ENCODE measurements at places on chromosomes 1 and 21. TPM values are rescaled to one million over a fixed set of nuclear protein-coding genes. Genes with fewer than 3 reads are reported as not detected.

Gene SPRR1B
- 102 TPM for total RNA-seq

Gene ESRRG
- total RNA-seq = 0.15 TPM

- H3K27ac ChIP-seq = peak overlapping the region; percentile 91
- no peak overlapping the region for H3K4me3 ChIP-seq
- DNase-seq = no peak
Measured at GRCh38 chr1:226731257-226731893, 7.7 kb downstream of the ITPKB start.

Gene KLF17
- total RNA-seq = not detected

GRCh38 chr1:99533909-99534637 lies 111.8 kb upstream of the PALMD start:
- H3K27ac ChIP-seq = no peak overlapping the region
- no peaks in the 10 kb centered on the region for H3K27me3 ChIP-seq
- no peaks in the 10 kb centered on the region for H3K4me1 ChIP-seq
- no peak for DNase-seq
- H3K4me3 ChIP-seq = no peak overlapping the region

DNA sequence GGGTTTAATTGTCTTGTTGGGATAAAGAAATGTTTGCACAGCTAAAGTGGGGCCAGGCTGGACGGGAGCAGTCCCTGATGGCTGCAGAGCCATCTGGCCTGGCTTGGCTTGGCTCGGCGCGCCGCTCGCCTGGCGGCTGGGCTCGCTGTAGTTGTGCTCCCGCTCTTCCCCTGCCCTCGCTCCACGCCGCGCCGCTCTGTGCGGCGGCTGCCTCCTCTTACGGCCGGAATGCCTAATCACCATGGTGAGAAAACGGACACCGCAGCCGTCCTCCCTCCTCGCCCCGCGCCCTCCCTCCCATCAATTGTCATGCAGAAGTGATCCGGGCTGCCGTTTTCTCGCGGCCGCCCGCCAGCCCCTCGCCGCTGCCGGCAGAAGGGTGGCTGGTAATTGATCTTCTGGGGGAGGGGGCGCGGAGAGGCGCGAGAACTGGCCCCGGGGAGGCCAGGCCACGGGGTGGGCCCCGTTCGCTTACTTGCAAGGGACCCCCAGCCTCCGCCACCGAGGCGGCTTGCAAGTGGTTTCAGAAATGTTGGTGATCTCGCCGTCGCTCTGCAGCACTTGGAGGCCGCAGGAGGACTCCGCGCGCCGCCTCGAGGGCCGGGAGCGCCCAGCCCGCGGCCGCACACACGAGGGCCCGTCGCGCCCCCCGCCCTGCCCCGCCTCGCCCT lies 12.4 kb downstream of the RNF220 start:
- peaks cover 100% of the 10 kb centered on the region for H3K27me3 ChIP-seq
- no peaks in the 10 kb centered on the region for H3K36me3 ChIP-seq
- no peak for DNase-seq
- H3K27ac ChIP-seq = peak overlapping the region; percentile 17

DNA sequence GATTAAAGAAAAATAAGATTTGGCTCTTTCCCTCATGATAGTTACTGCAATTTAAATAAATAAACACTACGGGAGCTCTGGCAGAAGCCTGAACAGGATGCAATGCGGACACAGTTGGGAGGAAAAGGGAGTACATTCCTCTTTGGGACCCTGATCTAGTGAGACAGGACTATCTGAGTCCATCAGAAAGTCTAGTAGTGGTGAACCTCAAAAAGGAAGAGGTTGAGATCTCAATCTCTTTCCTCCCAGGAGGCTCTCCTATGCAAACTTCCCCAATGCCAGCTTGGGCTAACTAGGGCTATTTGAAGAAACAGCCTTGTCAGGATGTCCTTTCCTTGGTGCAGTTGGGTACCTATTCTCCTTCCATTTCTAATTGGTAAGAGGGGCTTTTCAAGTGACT lies 4.9 kb upstream of the ABCD3 start:
- no peak overlapping the region for H3K27ac ChIP-seq
- peaks cover 4% of the 10 kb centered on the region for H3K4me1 ChIP-seq

Gene TFB2M
- total RNA-seq = 17.7 TPM

DNA sequence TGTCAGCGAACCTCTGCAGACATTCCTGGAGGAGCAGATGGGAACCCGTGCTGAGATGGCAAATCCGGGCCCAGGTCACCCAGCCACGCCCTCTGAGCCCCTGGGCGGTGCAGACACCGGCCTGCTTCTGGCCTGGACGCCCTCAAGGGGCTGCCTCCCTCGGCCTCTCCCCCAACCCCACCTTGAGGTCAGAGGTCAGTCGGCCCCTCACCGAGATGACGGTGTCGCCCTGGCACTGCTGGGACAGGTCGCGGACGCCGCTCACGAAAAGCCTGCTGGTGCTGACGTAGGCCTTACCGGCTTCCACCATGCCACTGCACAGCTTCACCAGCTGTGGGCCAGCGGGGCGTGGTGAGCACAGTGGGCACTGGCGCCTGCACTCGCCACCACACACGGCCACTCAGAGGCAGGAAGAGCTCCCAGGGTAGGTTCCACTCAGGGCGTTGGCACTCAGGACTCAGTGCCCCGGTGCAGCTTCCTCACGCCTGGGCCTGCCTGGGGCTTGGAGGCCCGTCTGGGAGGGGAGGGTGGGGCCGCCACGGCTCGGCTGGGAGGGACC lies 4.7 kb downstream of the ACAP3 start:
- H3K4me1 ChIP-seq = peaks cover 69% of the 10 kb centered on the region
- H3K4me3 ChIP-seq = no peak overlapping the region
- no peaks in the 10 kb centered on the region for H3K27me3 ChIP-seq

DNA sequence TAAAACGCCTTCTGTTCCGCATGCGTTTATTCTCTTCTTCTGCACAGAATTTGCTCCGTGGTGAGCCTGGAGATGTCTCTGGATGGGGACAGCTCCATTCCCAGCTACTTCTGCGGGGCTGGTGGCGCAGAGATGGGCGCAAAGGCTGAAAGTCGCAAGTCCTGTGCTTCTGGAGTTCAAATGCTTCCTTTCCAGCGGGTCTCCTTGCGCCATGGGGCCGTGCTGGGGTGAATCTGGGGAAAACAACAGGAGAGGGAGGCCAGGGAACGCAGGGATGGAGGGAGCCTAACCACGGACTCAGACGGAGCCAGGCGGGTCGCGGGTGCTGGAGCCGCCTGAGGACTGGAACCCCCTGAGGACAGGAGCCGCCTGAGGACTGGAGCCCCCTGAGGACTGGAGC lies 2.9 kb upstream of the OR2T12 start:
- H3K27me3 ChIP-seq = no peaks in the 10 kb centered on the region
- no peak for DNase-seq
- H3K4me1 ChIP-seq = no peaks in the 10 kb centered on the region
- H3K27ac ChIP-seq = no peak overlapping the region
- no peak overlapping the region for H3K4me3 ChIP-seq

Data from esophagus squamous epithelium (tissue), 5 donors.